Natural killer cell (primary cell): ENCODE measurements at places on chromosomes 11 and 22. TPM values are rescaled to one million over a fixed set of nuclear protein-coding genes. Genes with fewer than 3 reads are reported as not detected.
A peak's percentile ranks its signal among the peaks of the same experiment; 100 is the strongest.

Gene OR52I2
- total RNA-seq, result not detected

Gene CHADL
- 0.35 TPM for total RNA-seq

Gene GP1BB
- total RNA-seq, result 7.8 TPM

Gene C22orf23
- total RNA-seq, result not detected

Gene GLYAT
- total RNA-seq, result not detected

Gene CDC42BPG
- total RNA-seq, result 10.7 TPM

Gene ARHGEF12
- total RNA-seq, result 52.3 TPM

Gene TREH
- total RNA-seq, result not detected

Gene OR51E2
- not detected for total RNA-seq

Gene CREB3L1
- total RNA-seq, result not detected

DNA sequence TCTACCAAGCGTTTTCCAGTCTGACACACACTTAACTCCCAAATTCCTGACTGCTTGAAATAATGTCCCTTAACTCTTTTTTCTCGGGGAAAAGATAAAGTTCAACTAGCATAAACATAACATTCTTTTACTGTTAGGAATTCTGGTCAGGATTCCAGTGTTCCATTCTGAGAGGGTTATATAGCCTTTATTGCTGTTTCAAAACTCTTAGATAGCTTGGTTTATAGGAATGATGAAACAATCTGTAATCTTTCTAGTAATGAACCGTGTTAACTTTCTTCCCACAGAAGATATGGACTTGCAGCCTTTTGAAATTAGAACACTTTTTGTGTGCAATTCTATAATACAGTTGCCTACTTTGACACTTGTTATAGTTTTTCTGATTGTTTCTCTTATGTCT is 8.6 kb downstream of the REXO2 start:
- DNase-seq, result no peak

DNA sequence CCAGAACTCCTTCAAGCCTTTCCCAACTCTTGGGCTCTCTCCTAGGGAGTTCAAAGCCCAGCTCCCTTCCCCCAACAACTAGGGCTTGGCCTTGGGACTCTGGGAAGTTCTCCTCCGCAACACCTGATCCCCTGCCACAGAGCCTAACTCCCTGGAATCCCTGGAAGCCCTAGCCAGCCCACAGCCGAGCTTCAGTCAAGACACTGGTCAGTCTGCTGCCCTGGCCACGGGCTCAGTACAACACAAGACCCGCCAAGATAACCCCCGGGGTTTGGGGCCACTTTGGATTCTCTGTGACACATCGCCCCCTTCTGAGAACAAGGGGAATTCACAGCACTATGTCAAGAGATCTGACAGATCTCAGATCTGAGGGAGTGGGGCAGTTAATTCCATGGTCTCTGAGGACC is 58.3 kb downstream of the SLC22A12 start:
- DNase-seq, result peak; percentile 29

DNA sequence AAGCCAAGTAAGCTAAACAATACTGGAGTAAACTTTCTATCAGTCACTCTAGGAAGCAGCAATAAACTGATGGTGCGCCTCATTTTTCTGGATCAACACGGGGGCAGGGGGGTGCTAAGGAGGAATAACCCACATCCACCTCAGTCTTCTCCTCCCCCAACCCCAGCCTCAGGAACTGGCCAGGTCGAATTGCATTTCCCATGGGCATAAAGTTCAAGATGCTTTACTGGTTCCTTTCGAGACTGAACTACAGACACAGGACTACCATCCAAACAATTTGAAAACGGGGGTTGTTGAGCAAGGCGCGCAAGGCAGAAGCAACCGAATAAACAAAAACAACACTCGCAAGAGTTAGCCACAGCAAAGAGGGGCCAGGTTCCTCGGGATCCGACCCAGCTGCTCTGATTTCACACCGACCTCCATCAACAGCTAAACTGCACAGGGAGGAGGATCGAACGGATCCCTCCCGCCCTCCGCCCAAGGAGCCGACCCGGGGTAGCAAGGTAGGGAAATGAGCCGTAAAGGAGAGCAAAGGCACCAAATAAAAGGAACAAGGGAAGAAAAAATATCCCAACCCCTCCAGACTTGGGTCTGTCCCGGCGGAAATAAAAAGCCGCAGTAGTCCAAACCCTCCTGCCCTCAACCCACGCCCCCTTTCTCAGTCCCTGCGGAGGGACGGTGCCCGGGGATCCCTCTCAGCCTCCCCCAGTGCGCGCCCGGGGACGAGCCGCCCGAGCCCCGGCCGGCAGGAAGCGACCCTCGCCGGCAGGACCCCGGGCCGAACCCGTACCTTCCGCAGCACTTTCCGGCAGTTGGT is 801 bp downstream of the SESN3 start:
- DNase-seq, result peak; percentile 20

GRCh38 chr11:104136861-104137260 is 27.1 kb downstream of the PDGFD start:
- no peak for DNase-seq

GRCh38 chr11:96744697-96745096 is 354.9 kb downstream of the JRKL start:
- DNase-seq, result no peak

DNA sequence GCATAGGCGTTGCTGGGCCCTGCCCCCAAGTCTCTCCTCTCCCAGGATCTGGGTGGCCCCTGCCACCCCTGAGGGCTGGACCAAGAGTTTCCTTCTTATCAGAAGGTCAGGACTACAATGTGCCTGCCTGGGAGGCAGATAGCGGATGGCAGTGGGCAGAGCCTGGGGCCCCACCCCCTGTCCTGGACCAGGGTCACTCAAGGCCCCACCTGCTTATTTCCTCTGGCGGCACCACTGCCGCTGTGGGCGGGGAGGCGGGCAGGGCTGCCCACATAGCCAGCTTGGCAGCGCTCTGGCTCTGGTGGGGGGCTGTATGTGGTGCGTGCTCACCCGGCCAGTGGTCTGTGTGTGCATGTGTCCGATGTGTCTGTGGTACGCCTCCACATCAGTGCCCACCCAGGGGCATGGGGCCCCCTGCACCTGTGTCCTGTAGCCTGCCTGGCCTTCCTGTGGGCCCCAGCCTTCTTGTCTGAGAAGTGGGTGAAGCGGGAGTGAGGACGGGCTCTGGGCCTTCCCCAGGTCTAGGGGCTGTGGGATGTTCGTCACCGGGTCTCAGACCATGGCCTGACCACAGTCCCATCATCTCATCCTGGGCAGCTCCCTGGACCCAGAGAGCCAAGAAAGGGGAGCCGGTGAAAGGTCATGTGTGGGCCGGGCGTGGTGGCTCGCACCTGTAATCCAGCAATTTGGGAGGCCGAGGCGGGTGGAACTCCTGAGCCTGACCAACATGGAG is 3.0 kb downstream of the GAS2L1 start:
- DNase-seq, result no peak

- DNase-seq, result no peak
These were observed at the start of gene ALDH3B2 for GRCh38 chr11:67674442-67674871. Gene ALDH3B2 (minus strand): TSS chr11:67674623. CDS start chr11:67666935, 7,688 bp downstream.

DNA sequence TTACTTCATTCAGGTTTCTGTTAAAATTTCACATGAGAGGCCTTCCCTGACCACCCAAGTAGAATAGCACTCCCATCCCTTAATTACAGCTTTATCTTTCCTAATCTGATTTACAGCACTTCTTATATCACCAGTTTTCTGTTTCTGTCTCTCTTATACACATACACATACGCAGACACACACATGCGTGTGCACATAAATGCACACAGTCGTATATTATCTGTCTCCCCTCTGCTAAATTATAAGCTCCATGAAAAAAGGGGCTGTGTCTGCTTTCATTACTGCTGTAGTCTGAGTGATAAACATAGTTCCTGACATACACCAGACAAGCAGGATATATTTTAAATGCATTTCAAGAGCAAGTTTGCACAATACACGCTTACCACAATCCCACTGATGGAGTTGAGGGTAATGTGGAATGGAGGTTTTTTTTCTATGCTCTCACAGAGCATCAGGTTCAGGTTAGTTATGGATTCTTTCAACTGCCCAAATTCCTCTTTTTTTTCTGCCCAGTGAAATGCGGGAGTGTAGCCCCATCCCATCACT is 13.7 kb upstream of the TOP3B start:
- DNase-seq, result no peak

GRCh38 chr11:1774886-1775285 is 11.2 kb upstream of the CTSD start:
- DNase-seq, result no peak

GRCh38 chr22:35069541-35069940 is 3.6 kb downstream of the ISX start:
- no peak for DNase-seq

DNA sequence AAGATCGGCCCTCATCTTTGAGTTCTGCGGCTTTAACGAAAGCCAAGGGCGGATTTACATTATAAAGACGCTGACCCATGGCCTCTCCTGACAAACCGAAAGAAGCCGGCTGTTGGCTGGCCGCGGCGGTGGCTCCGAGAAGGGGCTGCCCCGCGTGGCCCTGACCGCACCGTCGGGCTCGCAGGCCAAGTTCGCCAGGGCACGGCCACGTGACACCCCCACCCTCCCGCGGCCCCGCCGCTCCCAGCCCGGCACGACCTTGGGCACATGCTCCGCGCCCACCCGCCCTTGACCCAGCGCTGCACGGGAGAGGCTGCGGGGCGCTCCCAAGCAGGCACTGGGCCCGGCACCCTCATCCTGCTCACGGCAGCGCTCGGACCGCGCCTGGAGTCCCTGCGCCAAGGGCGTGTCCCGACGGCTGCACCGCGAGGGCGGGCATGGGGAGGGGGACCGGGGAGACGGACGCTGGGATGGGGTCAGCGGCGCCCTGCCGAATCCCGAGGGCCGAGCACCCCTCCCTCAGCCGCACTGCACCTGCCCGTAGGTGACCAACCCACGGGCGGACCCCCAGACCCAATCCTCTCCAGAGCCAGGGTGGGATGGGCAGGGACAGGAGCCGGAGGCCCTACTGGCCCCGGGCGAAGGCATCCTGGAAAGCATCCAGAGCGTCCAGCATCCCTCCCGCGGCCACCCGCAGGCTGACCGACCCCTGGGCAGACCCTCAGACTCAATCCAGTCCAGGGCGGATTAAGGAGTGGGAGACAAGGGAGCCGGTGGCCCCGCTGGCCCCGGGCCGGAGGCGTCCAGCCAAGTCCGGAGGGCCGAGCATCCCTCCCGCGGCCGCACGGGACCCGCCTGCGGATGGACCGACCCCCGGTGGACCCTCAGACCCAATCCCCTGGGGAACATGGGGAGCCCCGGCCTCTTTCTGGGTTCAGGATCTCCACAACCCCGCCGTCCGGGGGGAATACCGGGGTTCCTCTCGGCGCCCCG is 759 bp downstream of the CPT1A start:
- peak; percentile 45 for DNase-seq

- DNase-seq, result no peak
These were observed 61.2 kb downstream of the CD82 start for GRCh38 chr11:44626645-44627044.

DNA sequence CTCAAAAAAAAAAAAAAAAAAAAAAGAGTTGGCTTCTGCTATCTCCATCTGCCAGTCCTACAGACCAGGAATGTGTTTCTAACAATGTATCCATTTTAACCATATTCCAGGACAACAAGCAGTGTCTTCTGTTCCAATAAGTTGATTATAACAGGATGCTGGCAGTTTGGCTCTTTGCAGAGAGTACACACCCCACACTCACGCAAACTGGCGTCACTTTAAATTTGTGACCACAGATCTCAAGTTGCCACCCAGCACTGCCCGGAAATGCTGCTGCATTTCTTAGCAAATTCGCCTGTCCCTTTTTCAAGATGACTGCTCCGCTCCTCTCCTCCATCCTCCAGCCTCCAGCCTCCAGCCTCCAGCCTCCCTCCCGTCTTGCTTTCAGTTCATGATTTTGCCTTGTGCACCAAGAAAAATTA is 44.3 kb downstream of the SCGB1A1 start:
- DNase-seq, result no peak

- DNase-seq, result no peak
These were observed 99.1 kb upstream of the CHRM4 start for GRCh38 chr11:46490666-46491065.

- DNase-seq, result no peak
These were observed 294.2 kb upstream of the ANO3 start for GRCh38 chr11:26037716-26038115.

GRCh38 chr11:109439684-109440083 is 17.7 kb downstream of the C11orf87 start:
- DNase-seq, result no peak

DNA sequence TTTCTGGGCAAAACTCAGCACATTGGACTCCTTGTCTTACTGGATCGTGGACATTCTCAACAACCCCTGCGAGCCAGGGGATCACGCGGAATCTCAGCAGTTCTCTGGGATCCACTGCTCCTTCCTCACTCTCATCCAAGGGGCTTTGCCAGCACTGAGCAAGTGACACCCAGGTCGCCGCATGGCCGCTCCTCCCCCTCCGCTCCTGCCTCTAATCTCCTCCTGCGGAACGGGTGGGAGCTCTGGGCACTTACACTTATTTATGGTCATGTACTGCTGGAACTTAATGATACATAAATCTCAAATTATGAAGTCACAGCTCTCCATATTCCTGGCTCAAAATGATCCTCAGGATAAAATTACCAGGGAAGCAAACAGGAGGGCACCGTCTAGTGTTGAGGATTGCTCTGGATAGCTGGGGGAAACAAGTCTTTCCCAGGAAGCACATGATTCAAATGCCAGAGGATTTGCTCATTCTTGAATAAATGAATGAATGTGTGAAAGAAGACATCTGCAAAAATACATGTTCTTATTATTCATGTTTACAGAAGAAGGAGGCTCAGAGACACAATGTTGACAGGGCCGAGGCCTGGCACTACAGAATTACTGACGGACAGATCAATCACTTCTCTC is 1077.3 kb downstream of the TBC1D22A start:
- no peak for DNase-seq
